Amygdala (tissue), 56 donors: ENCODE measurements at places on chromosomes 4 and X.

- DNase-seq: no peak
These were observed 7.4 kb downstream of the LPAR4 start for GRCh38 chrX:78754917-78755316.

- no peak for DNase-seq
These were observed 39.2 kb downstream of the MTHFD2L start for GRCh38 chr4:74197080-74197479.

- no peak for DNase-seq
These were observed 13.5 kb downstream of the RPS6KA3 start for GRCh38 chrX:20253232-20253543.

DNA sequence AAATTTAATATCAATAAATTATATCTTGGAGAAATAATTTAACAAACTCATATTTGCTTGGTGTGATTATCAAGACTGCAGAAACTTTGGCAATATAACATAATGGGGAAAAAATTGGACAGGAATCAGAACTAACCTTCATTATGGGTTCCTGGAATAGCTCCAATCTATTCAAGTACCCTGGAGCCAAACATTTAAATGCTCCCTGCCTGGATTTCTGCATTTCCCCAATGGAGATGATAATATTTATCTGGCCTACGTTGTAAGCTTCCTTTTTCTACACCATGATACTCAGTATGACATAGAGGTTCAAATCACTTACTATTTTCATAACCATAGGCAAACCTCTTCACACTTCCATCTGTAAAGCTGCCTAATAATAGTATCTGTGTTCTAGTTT, 326.8 kb downstream of the TRIML1 start:
- no peak for DNase-seq

DNA sequence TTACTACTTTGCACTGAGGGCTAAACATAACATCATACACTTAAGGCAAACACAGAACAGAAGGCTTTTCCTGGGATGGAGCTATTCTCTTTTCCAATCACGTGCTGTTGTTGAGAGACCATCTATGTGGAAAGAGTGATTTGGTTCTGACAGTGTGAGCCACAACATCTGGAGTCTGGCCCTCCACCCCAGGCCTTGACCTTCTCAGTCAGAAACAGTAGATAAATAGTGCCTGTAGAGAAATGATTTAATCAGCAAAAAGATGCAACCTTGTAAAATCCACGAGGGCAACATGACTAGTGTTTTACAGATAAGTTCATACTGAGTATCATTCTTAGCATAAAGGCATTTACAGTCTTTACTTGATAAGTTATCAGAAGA, 10.8 kb upstream of the SFRP2 start:
- no peak for DNase-seq

GRCh38 chr4:152024881-152025280, 264.1 kb upstream of the GATB start:
- no peak for DNase-seq

DNA sequence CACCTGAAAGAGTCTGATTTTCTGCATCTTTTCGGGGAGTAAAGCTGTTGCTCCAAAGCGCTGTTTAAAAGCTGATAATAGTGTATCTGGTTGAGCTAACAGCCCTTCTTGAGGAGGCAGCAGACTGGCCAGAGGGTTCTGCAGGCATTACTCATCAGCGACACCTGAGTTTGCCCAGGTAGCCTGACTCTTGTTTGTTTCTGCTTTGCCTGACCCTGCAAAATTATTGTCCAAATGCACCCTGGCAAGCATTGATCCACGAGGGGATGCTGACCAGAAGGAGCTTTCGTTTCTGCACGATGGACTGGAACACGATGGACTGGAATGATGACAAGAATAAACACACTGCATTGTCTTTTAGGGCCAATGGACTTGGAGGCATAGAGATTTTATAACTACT, 6.2 kb downstream of the CD99 start:
- DNase-seq: no peak

DNA sequence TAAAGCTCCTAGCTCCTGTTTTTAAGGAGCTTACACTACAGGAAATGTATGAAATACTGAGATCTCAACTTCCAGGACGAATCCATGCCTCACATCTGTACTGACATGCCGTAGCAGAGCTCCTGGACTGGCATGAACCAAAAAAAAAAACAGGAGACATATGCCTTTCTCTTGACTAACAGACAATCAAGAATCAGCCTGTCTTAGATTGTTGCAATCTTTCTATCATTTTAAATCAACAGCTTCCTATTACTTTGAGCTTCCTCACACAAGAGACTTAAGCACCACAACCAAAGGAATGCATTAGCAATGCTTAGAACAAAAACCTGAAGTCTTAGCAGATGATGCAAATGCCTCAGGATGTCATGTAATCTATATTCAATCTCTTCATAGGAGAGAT, 34.7 kb upstream of the AREG start:
- no peak for DNase-seq

GRCh38 chr4:122224348-122224747, 72.2 kb downstream of the BLTP1 start:
- DNase-seq: no peak

DNA sequence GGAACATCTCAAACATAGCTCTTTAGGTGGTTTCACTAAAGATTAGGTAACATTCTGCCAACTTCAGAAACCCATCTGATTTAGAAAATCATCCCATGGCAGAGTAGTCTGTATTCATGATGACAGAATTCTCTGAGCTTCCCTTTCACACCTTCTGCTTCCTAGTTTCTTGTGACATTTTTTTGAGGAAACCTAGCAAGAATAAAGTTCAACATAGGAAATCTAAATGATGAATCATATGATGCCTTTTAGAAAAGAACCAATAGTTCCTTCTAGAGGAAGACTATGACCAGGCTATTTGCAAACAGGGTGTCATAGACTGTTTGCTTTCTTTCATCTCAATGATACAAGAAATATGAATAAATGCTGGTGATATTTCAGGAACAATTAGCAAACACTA, 49.8 kb upstream of the CAMK2D start:
- DNase-seq: no peak

DNA sequence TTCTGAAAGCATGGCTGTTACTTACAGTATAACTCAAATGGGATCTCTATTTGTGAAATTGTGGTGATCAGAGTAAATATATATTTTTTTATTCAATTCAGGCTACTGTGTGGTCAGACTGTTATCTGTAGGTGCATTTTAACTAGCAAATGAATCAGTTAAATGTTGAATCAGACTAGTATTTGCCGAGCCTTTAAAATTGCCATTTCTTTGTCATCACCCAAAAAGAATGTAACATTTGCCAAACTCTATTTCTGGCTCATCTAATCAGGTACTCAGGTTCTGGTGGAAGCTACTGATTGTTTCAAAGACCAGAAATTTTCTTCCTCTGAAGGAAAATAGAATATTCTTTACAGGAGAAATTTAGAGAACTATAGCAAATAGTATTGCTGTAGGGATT, 1.8 kb upstream of the NAA15 start:
- DNase-seq: no peak

DNA sequence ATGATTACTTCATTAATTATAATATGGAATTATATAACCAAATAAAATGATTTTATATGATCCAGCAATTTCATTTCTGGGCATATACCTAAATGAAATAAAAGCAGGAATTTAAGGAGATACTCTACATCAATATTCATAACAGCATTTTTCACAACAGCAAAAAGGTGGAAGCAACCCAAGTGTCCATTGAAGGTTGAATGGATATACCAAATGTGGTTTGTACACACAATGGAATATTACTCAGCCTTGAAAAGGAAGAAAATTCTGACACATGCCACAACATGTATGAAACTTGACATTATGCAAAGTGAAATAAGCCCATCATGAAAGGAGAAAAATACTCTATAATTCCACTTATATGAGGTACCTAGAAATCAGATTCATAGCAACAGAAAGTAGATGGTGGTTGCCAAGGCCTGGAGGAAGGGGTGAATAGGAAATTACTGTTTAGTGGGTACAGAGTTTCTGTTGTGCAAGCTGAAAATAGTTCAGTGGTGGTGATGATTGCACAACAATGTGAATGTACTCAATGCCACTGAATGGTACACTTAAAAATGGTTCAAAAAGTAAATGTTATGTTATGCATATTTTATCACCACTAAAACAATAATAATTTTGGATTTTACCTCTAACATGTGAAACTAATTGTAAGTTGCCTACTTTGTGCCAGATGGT, 471.5 kb downstream of the SPRY1 start:
- DNase-seq: no peak

- no peak for DNase-seq
These were observed 680.6 kb upstream of the CPEB2 start for GRCh38 chr4:14321723-14322122.

DNA sequence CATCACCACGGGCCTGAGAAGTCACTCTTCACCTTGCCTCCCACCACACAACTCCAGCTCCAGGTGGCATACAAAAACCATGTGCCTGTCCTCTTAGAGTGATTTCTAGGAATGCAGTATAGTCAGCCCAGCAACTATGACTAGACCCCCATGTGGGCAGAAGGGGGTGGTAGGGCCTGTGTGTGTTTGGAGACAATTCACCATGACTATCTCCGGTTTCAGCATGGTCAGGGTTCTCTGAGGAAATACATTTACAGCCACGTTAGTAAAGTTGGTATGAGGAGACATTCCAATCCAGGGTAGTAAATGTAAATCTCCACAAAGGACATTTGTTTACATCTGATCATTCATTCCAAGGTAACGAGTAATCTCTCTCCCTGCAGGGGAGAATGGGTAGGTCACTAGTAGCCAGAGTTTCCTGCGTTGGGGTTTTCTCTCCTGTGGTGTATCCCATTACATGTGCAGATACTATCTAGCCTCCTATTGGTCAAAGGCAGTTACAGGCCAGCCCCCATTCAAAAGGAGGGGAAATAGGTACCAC, 4.2 kb upstream of the MTMR1 start:
- no peak for DNase-seq
